ENCODE measurements at places on chromosomes 7 and 10.

- peak; percentile 76 for DNase-seq
Measured at GRCh38 chr7:2399848-2400587, 3.4 kb upstream of the CHST12 start.

DNA sequence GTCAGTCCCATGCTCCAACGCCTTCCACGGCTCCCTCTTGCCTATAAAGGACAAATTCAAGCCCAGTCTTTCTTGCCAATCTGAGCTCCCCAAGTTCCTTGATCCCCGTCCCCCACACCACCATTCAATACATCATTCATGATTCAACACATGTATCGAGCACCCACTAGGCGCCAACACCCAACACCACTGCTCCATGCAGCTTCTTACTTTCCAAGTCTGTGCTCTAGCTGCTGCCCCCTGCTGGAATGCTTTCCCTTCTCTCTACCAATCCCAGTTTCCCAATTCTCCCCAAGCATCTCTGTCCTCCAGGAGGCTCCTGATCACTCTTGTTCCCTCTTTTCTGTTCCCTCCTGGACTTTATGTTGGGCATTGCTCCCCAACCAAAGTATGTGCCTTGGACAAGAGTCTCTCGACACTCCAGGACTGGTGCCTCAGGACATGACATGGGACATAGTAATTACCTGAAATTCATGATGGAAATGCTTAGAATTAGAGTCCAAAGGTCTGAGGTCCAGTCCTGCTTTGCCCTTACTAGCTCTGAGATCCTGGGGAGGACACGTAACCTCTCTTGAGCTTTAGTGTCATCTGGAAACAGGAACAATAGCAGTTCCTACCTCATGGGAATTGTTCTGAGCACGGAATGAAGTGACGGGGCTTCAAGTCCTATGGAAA is 172.7 kb downstream of the NEURL1 start:
- DNase-seq = peak; percentile 42

- peak; percentile 84 for DNase-seq
Measured at GRCh38 chr7:100489824-100490223, 6.1 kb downstream of the NYAP1 start.

- no peak for DNase-seq
Measured at GRCh38 chr7:91185771-91186170, 78.5 kb upstream of the FZD1 start.

GRCh38 chr10:70053841-70054288 is 1.2 kb downstream of the MACROH2A2 start:
- peak; percentile 18 for DNase-seq

GRCh38 chr7:34675749-34676374 is 17.8 kb downstream of the NPSR1 start:
- peak; percentile 1 for DNase-seq

- no peak for DNase-seq
Measured at GRCh38 chr7:75772081-75773077, at the start of gene CCL26. Gene CCL26, minus strand, starts transcription at chr7:75772211. Its CDS starts 35 bp downstream, at chr7:75772176.

GRCh38 chr7:104074529-104074928 is 85.1 kb upstream of the RELN start:
- no peak for DNase-seq
